ENCODE measurements at places on chromosomes 6 and 20.

GRCh38 chr6:75217193-75217592 lies 11.3 kb upstream of the COL12A1 start:
- DNase-seq = no peak

- no peak for DNase-seq
Observed at GRCh38 chr6:146258206-146258605, 229.3 kb downstream of the GRM1 start.

DNA sequence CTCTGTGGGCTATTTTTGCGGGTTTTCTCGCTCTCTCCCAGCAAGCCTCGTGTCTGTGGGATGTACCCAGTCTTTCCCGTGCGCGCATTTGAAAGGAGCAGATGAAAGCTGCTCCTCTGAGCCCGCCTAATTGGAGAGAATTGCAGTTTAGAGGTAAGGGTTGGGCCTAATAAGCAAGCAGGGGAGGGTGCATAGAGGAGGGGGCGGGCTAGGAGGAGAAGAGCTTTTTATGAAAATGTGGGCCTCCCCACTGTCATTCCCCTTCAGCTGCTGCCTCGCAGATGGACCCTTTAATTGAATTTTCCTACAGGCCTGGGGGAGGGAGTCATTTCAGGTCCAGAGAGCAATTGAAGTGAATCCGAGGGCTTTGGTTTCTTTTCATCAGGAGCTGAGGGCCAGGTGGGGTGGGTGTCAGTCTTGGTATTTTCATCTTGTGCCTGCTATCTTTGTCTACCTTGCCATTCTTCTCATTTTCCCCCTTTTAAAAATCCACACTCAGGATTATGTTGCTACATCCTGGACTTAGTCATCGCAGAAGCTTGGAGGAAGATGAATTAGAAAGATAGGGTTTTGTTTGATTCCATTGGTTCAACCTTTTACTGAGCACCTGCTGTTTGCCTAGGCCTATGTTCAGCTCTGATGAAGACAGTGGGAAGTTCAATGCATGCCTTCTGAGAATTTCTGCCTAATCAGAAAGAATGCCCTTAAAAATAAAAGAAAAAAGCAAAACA lies 423.4 kb downstream of the CD83 start:
- no peak for DNase-seq

DNA sequence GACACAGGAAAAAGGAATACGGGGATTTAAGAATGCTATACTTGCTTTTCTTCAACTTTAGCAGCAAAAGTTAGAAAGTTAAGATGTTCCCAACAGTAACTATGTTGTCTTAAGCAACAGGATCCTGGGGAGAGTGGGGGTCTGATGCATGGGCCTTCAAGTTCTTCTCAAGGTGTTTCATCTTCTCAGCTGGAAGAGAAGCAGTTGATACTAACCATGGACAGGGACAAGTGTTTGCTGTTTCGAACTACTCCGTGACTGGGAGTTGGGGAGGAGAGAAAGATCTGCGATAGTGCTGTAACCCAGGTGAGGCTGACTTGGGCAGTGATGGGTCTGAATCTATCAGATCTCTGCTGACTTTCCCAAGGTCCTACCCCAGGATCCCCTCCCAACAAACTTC lies 1.0 kb downstream of the OOEP start:
- no peak for DNase-seq

DNA sequence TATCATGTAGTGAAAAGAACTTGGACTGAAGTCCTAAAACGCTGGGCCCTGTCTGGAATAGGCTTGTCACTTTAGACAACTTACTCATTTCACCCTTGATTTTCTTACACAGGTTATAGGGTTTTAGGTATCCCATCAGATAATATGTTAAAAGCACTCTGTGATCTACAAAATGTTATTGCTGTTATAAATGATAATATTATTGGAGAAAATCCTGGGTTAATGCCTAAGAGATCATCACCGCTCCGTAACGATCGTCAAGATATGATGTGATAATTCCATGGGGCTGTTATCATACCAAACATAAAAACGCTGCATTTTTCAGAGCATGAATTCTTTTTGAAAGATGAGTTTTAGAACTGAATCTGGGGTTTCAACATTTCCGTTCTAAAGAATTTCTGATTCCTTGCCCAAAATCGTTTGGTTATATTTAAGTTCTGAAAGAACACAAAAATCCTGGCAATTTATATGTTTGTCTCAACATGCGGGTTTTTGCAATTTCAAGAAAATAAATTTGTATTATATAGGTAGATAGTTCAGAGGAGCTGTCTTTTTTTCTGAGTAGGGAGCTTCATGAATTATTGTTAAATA lies 154.8 kb downstream of the FOXC1 start:
- DNase-seq = no peak

GRCh38 chr20:12916699-12917098 lies 92.1 kb upstream of the SPTLC3 start:
- no peak for DNase-seq

DNA sequence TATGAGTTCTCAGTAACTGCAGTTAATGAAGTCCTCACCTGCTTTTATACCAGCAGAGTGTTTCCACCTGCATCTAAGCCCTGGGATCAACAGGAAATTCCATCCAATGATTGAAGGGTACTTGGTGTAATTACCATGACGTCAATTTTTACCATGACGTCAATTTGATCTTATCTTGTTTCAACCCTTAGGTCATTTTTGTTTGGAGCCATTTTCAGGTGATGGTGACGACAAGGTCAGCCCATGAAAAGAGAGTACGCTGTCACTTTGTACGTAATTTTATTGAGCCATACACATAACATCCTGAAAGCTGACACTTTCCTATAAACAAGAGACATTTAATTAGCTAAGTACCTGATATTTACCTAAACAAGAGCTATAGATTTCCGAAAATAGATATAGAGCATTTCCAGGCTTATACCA lies at the start of gene CGA:
TSS of gene CGA (minus strand) at position 20 of the 423 bp plus-strand sequence. CDS start 6,906 bp downstream, outside the sequence.
- DNase-seq = no peak

DNA sequence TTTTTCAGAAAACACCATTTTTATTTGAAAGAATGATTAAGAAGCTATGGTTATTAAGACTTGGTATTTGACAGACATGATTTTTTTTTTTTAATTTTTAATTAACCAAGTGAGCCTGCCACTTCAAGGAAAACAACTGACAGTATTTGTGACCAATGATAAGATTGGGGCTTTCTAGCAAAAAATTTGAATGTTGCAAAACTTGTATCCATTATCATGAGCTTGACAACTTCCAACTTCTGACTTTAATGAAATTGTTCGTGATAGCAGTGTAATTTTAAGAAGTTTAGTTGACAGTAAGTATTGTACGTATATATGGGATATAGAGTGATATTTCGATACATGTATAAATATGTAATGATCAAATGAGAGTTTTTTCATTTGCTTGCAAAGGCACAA lies 21.6 kb upstream of the POM121L2 start:
- no peak for DNase-seq

GRCh38 chr6:46243754-46244153 lies 73.0 kb upstream of the ENPP5 start:
- no peak for DNase-seq

- no peak for DNase-seq
Observed at GRCh38 chr6:87664921-87665485, 37.0 kb downstream of the AKIRIN2 start.

GRCh38 chr6:71383901-71384489 lies 95.4 kb downstream of the OGFRL1 start:
- no peak for DNase-seq

DNA sequence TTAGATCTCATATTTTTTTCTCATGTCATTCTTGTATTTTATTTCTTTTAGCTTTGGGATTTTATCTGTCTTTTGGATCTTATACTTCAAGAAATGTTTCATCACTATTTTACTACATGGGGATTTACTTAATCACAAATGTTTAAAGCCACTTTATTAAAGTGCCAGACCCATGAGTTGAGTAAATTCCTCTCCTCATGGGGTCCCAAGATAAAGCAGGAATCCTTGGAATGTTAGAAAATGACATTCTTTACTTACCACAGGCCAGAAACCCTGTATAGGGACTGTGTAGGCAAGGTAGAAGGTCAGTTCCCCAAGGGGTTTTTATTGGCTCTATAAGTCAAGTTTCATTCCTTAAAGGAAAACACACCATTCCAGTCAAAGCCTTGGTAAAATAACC lies 28.4 kb upstream of the OR2J2 start:
- no peak for DNase-seq

- DNase-seq = no peak
Observed at GRCh38 chr6:53032849-53033248, 32.4 kb upstream of the FBXO9 start.

DNA sequence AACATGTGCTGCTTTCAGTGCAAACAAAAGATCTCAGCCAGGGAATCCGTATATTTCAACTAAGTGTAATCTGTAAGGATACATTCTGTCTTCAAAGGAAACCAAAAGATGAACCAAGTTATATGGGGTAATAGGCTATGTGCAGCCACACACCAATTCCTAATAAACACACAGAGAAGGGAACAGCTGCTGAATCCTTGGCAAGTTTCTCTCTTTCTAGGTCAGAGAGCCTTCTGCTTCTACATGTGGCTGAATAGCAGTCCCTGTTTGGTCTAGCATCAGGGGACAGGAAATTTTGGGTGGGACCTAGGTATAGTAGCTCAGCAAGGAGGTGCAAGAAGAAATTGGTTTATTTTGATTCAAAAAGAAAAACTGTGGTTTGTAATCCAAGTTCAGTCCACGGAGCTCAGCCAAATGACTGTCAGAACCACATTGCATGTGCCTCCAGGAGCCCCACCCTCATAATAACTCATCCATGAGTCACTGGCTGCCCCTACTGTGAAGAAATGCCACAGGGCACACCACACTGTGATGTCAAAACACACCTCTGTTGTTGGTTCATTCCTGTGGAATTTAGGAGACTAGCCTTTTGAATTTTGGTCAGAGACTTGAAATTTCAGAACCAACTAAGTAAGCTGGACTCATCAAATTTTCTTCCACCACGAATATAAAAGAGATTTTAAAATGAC lies 21.1 kb downstream of the SPTLC3 start:
- DNase-seq = no peak

GRCh38 chr6:7025861-7026260 lies 81.9 kb upstream of the RREB1 start:
- no peak for DNase-seq

GRCh38 chr6:81451787-81452186 lies 300.7 kb downstream of the TENT5A start:
- DNase-seq = no peak

- DNase-seq = no peak
Observed at GRCh38 chr20:61556111-61556510, 304.1 kb downstream of the CDH4 start.

DNA sequence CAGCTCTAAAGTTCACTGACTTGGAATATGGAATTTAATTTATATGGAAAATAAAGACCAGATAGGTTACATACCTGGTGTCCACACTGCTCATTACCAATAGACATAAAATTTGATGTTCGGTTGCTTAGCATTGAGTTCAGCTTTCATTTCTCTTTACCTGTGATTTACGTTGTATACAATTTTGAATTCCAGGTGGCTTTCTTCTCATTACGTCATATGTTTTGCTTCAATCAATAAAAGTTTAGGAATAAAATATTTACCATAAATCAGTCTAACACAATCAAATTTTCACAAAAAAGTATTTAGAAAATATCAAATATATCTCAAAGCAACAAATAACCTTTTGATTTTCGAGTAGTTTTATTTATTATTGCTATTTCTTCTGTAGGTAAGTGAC lies 40.8 kb downstream of the HDGFL1 start:
- no peak for DNase-seq

GRCh38 chr20:44494266-44494665 lies 18.6 kb downstream of the TTPAL start:
- no peak for DNase-seq

GRCh38 chr20:53050338-53050737 lies 78.2 kb downstream of the TSHZ2 start:
- no peak for DNase-seq

DNA sequence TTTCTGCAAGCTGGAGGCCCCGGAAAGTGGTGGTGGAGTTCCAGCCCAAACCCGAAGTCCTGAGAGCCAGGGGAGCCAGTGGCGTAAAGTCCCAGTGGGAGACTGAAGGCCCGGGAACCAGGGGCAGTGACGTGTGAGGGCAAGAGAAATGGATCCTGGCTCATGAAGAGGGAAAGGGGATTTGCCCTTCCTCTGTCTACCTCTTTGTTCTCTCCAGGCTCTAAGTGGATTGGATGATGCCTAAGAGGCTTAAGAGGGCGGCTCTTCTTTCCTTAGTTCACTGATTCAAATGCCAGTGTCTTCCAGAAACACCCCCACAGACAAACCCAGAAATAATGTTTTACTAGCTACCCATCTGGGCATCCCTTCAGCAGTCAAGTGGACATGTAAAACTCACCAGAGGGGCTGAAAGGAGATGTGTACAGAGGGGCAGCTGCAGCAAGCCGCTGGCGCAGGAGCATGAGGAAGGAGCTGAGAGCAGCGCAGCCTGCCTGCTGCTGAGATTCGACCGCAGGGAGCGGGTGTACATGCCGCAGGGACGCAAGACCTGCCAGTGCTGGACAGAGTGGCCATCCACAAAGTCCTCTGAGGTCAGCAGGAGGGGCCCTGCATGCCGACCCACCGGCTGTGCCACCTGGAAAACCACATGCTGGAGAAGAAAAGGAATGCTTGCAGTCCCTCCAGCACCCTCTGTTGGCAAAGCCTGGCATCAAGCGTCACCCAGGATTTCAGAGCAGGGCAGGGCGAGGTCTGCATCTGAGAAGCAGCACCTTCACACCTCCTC lies 29.5 kb downstream of the CDYL start:
- DNase-seq = no peak

GRCh38 chr20:61169874-61170273 lies 82.2 kb upstream of the CDH4 start:
- no peak for DNase-seq

DNA sequence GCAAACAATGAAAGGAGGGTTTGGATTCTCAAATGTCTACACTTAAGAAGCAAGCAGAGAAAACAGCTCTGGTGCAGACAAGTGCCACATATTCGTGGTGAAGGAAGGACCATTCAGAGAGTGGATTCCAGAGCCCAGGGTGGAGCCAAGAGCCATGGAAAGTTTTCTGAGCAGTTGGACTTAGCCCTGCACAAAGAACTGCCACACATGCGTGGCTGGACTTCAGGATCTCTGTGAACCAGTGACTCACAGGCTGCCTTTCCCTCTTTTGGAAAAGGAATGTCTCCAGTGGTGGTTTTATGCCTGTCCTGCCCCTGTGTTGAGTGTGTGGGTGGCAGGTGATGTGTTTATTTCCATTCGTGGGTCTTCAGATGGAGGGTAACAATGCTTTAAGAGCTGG lies 489.5 kb downstream of the CDH26 start:
- no peak for DNase-seq

- no peak for DNase-seq
Observed at GRCh38 chr6:112320561-112321318, 26.4 kb upstream of the RFPL4B start.

GRCh38 chr20:13639150-13639497 lies 392 bp upstream of the TASP1 start:
- no peak for DNase-seq

Measured in stimulated activated CD8-positive, alpha-beta memory T cell treated with anti-CD3 and anti-CD28 coated beads, Interleukin-2, amount 100 ng/mL, for 48 hours (primary cell).